ENCODE measurements at places on chromosomes 5 and 9.

DNA sequence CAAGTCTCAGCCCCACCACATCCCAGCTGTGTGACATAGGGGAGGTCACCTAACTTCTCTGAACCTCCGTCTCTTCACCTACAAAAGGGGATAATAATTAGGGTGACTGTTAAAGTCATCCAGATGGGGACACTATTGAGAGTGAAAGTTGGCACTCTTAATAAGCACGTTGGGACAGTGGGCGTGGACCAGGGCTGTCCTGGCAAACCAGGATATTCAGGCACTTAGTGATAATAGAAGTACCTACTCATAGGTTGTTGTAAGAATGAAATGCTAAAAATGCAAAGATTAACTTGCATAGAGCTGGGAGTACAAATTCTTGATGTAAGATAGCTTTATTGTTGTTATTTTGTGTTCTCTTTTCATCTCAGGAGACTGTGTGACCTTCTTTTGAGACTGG is 177.9 kb downstream of the MELK start:
- no peak for DNase-seq

DNA sequence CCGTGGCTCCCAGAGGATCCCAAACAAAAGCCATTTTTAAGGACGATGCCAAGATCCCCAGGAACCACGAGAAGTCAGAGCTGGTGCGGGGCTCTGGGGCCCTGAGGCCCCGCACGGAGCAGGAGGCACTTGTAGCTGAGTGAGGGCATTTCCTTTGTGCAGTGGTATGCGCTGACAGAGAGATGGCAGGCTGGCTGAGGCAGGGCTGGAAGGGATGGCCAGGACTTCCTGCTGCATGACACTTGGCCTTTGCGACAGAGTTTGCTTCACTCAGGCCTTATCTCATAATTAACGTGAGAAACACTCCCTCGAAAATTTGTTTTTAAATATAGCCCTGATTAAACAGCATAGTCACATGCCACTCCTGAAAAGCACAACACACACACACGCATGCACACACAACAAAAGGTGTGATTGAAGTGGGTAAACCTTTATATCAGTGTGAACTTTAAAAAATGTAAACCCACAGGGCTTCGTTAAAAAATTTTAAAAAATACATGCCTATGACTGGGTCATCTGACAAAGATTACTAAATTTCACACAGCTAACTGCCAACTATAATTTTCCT is 536.6 kb downstream of the PDE4D start:
- DNase-seq, result no peak

- no peak for DNase-seq
Measured at GRCh38 chr9:110874963-110875674, 163.2 kb downstream of the LPAR1 start.

DNA sequence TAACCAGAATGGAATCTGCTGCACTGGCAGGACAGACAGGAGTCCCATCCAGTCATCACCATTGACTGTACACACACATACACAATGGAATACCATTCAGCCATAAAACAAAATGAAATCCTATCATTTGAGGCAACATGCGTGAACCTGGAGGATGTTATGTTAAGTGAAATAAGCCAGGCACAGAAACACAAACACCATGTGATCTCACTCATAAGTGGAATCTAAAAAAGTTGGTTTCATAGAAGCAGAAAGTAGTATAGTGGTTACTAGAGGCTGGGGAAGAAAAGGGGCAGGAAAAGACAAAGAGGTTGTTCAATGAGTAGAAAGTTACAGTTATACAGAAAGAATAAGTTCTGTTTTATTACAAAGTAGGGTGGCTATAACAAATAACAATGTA is 884.0 kb upstream of the ACO1 start:
- DNase-seq, result no peak

DNA sequence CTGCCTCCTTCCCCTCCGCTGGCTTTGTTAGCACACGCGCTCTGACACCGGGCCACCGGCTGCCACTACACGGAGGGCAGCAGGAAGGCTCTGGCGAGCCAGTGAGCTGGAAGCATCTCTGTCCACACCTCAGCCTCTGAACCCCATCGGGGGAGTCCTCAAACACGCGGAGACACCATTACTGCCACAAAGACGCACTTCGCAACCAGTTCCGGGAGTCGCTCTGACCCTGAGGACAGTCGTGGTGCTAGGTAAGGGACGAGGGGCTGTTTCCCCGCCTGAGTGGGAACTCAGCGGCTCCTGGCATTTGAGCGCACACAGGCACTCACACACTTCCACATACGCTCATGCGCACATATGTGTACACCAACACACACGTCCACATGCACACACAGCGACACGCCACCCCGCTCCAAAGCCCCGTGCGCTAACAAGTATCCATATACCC is 160.0 kb downstream of the C9orf152 start:
- DNase-seq, result peak; percentile 73

DNA sequence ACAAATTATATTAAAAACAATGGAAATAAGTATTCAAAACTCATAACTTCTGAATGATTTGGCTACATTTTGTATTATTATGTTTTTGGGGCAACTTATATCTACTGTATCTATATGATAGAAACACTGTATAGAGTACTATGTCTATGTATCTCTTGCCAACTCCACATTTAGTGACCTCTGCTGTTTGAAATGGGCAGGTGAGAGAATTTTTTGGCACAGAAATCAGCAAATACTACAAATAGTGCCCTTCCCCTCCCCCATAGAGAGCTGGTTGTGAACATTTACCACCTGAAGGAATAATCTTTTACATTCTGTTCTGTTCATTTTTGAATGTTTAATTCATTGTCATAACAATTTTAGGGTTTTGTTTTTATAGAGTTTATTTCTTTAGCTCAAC is 545.3 kb downstream of the PDE4D start:
- DNase-seq, result no peak

Data from activated CD8-positive, alpha-beta memory T cell treated with anti-CD3 and anti-CD28 coated beads, Interleukin-2, amount 50 U/mL, for 48 hours (primary cell).